Dermis blood vessel endothelial cell (primary cell): ENCODE measurements at places on chromosomes 6 and 20. TPM values are rescaled to one million over a fixed set of nuclear protein-coding genes. Genes with fewer than 3 reads are reported as not detected.

Gene TRAPPC3L
- 0.17 TPM in 1 of 2 replicates, not detected in the other for total RNA-seq

DNA sequence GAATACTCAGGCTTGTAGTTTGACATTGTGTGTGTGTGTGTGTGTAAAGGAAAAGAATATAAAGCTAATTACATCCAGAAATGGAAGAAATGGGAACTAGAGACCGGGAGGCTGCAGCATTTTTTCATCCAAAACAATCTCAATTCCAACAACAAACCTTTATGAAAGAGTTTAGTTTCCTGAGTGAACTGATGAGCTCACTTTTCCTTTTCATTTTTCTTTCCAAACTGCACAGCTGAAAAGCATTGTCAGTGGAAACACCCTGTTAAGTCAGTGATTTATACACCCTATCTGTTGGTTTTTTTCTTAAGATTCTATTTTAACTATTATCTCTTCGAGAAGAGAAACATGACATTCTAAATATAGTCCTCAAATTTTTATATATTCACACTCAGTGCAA, 130.9 kb downstream of the RFPL4B start:
- DNase-seq, result peak; percentile 5

Gene RNF182
- total RNA-seq, result 0.84 and 0.85 TPM in 2 replicates

Gene BLOC1S5
- 23.1 and 23.7 TPM in 2 replicates for total RNA-seq

DNA sequence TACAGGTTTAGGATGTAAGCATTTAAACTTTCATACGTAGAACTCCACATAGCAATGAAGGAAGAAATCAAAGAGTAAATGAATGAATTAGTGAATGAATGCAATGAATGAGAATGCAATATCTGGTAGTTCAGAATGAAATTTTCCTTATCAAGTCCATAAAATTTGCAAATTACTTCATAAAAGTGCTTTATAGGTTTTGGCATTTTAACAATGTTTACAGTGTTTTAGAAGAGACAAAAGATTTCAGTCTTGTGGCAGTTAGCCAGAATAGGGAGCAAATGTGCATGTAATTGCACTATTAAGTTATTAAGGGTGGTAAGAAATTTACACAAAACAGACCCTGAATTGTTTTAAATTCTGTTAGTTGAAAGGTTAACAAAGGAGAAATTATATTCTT, 739.4 kb upstream of the FLRT3 start:
- no peak for DNase-seq

DNA sequence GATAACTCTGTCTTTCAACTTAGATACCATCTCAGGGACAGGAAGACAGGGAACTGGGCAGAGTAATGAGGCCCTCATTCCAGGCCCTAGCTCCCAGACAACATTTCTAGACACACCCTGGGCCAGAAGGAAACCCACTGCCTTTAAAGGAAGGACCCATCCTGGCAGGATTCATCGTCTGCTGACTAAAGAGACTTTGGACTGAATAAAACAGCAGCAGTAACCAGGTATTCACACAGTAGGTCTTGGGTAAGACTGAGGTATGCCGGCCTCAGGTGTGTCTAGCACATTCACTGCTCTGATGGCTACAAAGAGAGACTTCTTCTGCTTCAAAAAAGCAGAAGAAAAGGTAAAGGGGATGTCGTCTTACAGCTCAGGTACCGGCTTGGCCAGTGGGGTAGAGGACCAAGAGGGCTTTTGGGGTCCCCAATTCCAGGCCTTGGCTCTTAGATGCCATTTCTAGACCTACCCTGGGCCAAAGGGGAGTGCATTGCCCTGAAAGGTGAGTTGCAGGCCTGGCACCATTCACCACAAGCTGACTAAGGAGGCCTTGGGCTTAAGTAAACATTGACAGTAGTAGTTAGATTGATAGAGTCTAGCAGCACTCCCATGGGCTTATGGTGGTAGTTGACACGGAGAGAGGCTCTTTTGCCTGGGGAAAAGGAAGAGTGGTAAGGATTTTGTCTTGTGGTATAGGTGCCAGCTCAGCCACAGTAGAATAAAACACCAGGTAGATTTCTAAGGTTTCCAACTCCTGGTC, 13.4 kb downstream of the SNX14 start:
- DNase-seq, result no peak

Gene RHAG
- not detected in 2 replicates for total RNA-seq

Gene PLCB1
- 18.0 and 19.6 TPM in 2 replicates for total RNA-seq

Gene OTOR
- not detected in 2 replicates for total RNA-seq
